ENCODE measurements at places on chromosomes 5 and 9.

DNA sequence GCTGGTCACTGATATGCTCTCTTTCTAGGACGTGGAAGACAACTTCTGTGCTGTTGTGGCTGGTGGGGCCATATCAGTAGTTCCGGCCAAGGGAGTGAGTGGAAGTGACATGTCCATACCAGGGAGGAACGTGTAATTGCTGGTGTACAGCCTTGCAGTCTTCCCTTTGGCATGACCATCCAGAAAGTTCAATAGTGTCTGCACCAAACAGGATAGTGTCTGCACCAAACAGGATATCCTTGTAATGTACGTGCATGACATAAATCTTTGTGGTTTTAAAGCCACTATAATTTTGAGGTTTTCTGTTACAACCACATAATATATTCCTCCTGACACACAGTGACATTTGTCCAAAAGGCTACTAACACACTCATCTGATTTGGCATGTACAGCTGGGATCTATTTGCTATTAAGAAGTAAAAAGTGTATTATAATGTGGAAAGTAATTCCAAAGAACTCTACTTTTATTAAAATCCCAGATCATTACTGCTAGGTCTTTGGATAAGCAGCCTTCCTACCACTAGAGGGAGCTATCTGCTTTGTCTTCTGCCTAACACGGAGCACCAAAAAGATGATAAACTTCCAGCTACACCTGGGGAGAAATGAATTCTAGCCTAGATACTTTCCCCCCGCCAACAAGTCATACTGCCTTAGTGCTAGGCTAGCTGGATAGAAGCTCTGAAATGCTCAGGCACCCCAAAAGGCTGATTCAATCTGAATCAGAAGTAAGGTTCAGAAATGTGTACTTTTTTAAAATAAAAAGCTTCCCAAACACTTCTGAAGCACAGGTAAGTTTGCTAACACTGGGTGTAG lies 52.7 kb downstream of the RNF145 start:
- no peak for DNase-seq

- DNase-seq: peak; percentile 62
These were observed 35.5 kb upstream of the B4GALT1 start for GRCh38 chr9:33202552-33203201.

- peak; percentile 64 for DNase-seq
These were observed 469 bp downstream of the AGTPBP1 start for GRCh38 chr9:85741095-85741874.

DNA sequence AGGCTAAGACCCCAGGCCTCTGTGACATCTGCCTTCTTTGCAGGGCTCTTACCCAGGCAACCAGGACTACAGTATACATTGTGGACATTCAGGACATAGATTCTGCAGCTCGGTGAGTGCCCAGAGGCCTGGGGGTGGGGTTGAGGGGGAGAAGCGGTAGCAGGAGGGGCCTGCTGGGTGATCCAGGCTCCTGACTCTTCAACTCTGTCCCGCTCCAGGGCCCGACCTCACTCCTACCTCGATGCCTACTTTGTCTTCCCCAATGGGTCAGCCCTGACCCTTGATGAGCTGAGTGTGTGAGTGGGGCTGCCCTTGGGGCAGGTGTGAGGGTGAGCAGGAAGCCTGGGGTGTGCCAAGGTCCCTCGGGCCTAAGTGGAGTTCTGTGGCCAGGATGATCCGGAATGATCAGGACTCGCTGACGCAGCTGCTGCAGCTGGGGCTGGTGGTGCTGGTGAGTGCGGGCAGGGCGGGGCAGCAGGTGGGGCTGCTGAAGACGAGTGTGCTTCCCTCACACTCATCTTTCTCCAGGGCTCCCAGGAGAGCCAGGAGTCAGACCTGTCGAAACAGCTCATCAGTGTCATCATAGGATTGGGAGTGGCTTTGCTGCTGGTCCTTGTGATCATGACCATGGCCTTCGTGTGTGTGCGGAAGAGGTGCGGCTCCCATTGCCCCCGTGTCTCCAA lies 19.8 kb downstream of the GPRIN1 start:
- DNase-seq: no peak

- no peak for DNase-seq
These were observed 161.9 kb upstream of the OTULINL start for GRCh38 chr5:14419686-14420085.

DNA sequence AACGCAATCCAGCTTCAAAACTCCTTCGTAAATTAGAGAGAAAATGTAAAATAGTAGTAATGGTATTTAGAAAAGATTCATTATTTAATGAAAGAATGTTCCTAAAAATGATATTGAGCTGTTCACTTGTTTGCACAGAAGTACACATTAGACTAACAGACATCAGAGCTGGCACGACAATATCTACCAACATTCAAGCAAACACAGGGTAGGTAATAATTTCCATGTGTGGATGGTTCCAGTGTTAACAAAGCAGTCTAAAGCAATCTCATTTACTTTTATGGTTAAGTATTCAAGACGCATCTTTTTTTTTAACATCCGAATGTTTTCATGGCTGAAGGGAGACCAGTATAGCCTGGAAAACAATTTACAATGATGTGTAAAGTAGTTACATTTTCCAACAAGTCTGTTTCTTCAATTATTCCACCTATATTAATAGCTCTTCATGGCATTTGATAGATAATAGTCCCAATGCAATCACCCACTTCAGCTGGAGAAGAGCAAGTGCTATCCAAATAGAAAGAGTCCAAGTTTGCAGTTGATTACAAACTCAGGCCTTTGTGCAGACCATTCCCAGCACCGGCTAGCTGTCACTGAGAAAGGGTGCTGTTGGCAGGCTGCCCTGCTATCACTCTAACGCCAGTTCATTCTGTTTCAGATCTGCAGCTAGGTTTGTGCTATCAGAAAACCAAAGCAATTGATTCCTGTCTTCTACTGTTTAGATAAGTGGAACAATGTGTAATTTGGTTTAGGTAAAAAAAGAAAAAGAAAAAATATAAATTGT lies 458.8 kb downstream of the DTWD2 start:
- DNase-seq: no peak

DNA sequence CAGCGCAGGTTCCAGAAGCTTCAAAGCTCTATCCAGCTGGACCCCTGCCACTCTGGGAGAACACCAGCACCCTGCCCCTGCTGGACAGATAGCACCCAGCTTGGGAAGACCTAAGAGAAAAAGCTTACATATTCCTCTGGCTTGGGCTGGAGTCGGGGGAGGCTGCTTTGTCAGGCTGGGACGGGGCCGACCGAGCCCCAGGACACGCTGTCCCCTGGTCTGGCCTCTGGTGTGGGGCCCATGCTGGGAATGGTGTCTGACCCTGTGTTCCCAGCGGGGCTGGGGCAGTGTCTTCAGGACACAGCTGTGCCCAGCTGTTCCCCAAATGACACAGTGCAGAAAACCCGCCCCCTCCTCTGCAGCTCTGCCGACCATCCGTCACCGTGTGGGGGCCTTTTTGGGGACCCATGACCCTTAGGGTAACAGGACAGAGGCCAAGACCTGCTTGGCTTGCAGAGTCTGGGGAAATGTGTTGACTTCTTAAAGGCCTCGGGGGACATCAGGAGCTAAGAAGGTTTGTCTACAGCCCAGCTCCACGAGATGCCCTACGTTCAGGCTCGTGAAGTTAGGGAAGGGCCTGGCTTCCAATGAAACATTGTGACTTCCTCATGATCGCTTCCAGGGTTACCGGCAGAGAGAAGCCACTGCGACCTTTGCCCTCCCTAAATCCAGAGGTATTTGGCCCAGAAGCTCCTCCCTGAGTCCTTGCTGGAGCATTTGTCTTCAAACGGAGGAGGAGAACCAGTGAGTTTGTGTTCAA lies 20.4 kb upstream of the SLC2A6 start:
- DNase-seq: no peak

GRCh38 chr9:119304555-119304954 lies 64.7 kb downstream of the BRINP1 start:
- DNase-seq: no peak

DNA sequence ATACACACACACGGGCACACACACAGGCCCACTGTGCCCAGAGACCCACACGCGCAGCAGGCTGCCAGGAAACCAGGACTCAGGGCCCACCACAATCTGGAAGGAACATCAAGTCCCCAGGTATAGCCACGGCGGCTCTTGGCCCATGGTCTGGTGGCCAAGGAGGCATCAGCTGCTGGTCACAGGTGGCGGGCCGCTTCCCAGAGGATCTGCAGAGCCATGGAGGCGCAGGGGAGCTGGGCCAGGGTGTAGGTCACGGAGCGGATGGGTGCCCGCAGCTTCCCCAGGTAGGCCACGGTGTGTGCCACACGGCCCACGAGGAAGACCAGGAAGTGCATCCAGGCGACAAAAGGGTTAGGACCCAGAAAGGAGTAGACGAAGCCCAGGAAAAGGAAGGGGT lies 13.4 kb downstream of the PTGES start:
- DNase-seq: no peak

GRCh38 chr5:20300110-20300509 lies 312.1 kb upstream of the CDH18 start:
- DNase-seq: no peak

Measured in stimulated activated naive CD8-positive, alpha-beta T cell treated with anti-CD3 and anti-CD28 coated beads, Interleukin-15, Interleukin-2, amounts not matched to agents 100 U/mL and 50 U/mL, for 24 hours (primary cell).